ENCODE measurements at places on chromosomes 7 and 10.

- no peak overlapping the region for H3K4me3 ChIP-seq
- H3K27me3 ChIP-seq = no peaks in the 10 kb centered on the region
- no peak for DNase-seq
- H3K4me1 ChIP-seq = no peaks in the 10 kb centered on the region
- no peaks in the 10 kb centered on the region for H3K36me3 ChIP-seq
Observed at GRCh38 chr10:94186722-94187121, 176.0 kb downstream of the NOC3L start.

DNA sequence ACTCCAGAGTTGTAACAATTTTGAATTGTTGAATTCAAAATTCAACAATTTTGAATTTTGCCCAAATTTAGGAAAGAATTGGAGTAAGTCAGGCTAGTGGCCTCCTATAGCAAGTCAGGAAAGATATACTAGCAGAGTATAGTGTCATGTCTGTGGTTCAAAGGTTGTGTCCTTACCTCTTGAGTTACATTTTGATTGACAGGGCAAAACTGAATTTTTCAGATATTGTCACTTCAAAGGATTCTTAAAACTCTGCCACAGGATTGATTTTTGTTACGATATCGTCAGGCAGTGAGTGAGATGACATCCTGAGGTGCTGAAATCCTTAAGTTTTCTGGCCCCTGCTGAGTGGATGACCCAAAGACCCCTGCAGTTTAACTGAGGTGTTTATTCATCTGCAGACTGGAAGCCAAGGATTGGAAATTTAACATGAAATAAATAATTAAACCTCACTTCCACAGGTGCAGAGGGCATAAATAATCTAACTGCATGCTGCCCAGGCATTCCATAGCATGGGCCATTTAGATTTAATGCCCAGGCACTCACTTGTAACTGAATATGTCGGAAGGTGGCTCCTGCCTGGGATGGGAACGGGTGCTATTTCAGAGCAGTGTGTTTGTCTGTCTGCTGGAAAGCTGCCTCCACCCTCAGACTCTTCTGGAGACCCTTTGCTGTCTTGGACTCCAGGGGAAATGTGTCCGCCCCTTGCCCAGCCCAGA, 50.8 kb downstream of the RBM20 start:
- H3K27me3 ChIP-seq = no peaks in the 10 kb centered on the region
- no peaks in the 10 kb centered on the region for H3K36me3 ChIP-seq
- H3K4me1 ChIP-seq = no peaks in the 10 kb centered on the region
- H3K27ac ChIP-seq = no peak overlapping the region

- H3K4me3 ChIP-seq = no peak overlapping the region
- DNase-seq = no peak
- no peaks in the 10 kb centered on the region for H3K4me1 ChIP-seq
- no peaks in the 10 kb centered on the region for H3K27me3 ChIP-seq
Observed at GRCh38 chr10:28505359-28505959, 27.5 kb upstream of the WAC start.

- DNase-seq = no peak
- no peak overlapping the region for H3K27ac ChIP-seq
- H3K4me1 ChIP-seq = no peaks in the 10 kb centered on the region
- H3K36me3 ChIP-seq = no peaks in the 10 kb centered on the region
Observed at GRCh38 chr7:94314413-94315410, 80.0 kb upstream of the COL1A2 start.

DNA sequence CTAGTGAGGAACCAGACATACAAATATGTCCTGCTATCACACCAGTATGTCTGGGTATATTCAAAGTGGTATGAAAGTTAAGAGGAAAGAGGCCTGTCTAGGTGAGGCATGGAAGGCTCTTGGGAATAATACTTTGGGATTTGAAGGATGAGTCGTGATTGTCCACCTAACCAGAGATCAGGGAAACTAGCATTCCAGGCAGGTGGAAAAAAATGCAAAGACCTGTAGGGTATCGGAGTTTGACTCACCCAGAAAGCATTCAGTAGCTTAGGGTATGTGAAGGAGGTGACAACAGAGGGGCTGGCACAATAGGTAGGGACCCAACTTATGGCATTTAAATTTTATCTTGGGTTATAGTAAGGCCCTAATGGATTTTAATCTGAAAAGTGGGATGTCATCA, 950 bp upstream of the GCC1 start:
- no peak overlapping the region for H3K4me3 ChIP-seq
- DNase-seq = no peak
- peaks cover 16% of the 10 kb centered on the region for H3K36me3 ChIP-seq
- H3K27me3 ChIP-seq = peaks cover 9% of the 10 kb centered on the region
- no peak overlapping the region for H3K27ac ChIP-seq

DNA sequence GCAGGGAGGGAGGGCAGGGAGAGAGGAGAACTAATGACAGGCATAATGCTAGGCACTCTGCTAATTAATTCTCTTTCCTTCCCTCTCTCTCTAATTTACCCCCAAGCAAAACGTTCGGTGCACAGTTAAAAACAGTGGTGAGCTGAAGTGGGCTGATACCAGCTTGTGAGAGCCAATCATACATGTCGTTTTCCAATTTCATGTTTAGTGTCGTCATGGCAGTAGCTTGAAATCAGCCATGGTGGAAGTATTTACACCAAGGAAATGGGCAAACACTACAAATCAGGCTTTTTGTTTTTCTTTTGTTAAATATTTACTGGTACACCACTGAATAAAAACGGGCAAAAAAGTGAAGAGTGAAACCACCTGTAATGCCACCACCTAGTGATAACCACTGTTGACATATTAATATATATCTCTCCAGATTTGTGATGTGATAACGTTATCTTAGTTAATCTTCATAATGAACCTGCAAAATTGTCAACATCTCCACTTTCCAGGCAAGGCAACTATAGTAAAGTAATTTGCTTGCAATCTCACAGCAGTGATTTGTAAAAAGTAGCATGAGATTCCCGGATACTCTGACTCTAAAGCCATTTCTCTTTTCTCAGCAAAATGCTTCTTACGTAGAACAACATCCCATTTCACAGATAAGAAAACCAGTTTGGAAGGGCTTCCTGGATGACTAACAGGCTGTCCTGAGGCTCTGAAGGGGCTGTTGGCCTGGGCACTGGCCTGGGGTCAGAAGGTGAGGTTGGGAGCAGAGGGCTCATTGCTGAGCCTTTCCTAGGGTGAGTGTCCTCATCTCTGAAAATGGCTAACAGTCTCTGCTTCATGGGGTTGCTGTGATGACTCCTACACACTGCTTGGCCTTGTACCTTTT, 83.7 kb downstream of the ATXN7L1 start:
- no peak for DNase-seq
- peaks cover 2% of the 10 kb centered on the region for H3K4me1 ChIP-seq
- H3K4me3 ChIP-seq = no peak overlapping the region
- no peaks in the 10 kb centered on the region for H3K27me3 ChIP-seq
- H3K36me3 ChIP-seq = no peaks in the 10 kb centered on the region
